ENCODE measurements at places on chromosomes 7 and 10.

DNA sequence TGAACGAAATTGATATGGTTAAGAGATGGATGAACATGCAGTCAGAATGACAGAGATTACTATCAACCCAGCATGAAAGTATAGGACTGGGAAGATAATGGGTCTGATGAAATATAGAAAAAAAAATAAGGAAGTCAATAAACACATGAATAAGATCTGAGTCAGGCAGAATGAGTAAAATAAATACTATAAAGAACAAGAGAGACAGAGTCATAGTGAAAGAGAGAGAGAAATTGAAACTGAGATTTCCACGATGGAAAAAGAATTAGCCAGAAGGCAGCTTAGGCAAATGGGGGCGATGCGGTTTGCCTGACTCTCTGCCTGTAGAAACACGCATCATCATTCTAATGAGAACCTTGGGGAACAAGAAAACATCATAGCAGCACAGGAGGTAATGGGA lies 26.6 kb downstream of the SEMA3D start:
- DNase-seq, result no peak

GRCh38 chr10:70931168-70931815 lies 42.9 kb upstream of the PCBD1 start:
- DNase-seq, result peak; percentile 14

DNA sequence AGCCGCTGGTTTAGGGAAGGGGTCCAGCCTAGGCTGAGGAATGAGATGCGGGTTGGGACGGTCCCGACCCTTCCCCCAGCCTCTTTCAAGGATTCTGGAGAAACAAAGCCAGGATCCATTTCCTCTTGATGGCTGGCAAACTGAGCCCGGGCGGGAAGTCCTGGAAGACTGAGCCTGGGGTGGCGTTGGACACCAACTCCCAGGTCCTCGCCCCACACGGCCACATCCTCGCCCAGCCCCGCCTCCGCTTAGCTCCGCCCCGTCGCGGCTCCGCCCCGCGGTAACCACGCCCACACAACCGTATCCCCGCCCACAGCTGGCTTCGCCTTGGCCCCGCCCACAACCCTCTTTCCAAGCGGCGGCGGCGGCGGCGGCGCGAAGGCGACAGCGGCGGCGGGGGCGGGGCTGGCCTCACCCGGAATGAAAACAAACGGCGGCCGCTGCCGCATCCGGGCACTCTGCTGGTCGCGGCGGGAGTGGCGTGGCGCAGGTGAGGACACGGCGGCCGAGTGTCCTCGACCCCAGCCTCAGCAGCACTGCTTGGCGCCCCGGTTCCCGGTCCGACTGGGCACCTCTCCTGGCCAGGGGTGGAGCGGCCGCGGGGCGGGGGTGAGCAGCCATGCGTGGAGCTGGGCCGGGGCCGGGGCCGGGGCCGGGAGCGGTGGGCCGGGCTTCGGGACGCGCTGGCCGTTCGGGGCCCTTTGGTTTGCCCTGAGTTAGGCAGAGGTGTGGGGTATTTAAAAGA lies at the start of gene NUB1:
TSS of gene NUB1 (plus strand) at position 456 of the 745 bp plus-strand sequence. CDS start 3,538 bp downstream, outside the sequence.
- DNase-seq, result peak; percentile 63

- DNase-seq, result no peak
Measured at GRCh38 chr7:151575410-151575809, 55.7 kb upstream of the RHEB start.

DNA sequence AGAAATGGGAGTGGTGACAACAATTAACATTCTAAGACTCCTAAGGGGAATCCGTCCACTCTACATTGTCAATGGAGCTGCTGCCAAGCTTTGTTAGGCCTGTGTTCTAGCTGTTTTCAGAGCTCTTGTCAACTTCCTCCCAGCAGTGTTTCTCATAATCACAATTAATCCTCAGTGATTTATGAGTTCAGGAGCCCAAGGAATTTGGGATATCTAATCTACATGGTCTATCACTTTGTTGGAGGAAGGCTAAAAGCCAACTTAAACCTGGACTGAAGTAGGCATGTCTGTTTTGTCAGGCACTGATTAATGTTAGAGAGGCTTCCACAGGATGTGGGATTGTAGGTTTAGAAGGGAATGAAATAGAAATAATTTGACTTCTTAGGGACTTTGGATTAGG lies 10.2 kb upstream of the OR2F2 start:
- DNase-seq, result no peak

DNA sequence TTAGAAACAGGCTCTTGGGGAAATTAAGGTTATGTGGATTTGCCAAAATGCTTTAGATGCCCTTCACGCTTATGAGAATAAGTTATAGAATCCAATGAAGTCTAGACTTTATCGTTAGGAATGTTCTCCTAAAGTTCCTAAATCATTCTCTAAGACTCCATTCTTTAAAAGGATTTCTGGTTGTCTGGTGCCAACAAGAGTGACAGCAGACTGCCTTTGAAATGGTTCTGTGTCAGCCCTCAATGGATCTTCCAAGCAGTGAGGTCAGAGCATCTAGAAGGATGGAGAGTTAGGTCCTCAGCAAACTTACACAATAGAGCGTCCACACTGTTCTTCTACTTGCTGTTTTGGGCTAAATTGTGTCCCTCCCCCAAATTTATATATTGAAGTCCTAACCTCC lies 473.3 kb downstream of the GATA3 start:
- DNase-seq, result no peak

GRCh38 chr10:31135171-31135570 lies 103.5 kb upstream of the ZNF438 start:
- no peak for DNase-seq

All from fibroblast of skin of left quadriceps (primary cell).